ENCODE measurements at places on chromosomes 5 and 9.

- no peak for DNase-seq
Measured at GRCh38 chr9:7300484-7300883, 499.1 kb downstream of the DMAC1 start.

DNA sequence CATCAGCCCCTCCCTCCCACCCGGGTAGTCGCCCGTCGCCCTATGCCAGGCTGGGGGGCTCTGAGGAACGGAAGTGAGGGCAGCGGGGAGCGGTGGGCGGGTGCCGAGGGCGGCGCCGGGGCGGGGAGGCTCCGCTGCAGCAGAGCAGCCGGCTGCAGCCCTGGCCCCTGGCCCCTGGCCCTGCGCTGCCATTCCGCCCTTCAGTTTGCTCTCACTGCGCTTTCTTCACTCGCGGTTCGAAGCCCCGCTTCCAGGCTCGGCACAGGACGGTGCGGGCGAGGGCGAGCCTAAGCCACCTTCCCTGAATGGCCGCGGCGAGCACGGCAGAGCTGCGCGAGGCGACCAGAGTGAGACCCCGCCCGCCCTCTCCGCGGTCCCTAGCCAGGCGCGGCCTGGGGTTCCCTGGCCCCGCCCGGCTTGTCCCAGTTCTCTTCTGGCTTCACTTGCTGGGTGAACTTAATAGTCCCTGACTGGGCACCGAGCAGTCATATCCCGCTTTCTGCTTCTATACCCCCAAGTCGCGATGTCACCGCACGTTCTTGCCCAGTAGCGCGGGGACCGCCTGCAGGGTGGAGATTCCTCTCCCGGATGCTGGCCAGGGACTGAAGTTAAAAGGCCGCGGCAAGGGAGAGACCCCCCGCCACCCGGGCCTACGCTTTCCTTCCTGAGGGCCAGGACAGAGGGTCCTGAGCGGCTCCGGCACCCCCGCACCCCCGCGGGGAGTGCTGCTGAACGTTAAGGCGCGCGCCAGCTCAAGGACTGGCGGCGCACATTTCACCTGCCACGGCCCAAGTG, 623 bp upstream of the TRIM36 start:
- peak; percentile 31 for DNase-seq

DNA sequence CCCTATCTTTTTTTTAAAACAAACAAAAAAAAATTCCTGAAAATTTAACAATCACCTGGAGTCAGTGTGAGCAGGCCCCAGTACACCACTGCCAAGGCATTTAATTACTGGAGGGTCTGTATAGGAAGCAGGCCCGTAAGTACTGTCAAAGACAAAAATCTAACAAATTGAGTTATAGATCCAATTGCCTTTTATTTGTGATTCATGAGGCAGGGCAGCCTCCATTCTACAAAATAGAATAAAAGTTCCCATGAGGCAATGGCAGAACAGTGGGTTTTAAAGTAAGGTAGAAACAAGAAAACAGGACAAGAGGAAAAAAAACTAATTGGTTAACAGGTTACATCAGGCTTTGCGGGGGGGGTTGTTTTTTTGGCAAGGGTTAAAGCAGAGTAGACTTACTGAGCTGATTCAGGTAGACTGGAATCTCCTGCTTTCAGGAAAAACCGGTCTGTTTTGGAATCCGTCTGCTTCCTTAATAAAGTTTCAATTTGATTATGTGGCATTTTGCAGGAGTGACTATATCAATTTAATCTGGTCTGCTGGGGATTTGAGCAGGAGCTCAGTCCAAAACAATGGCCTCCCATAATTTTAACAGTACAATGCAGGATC, 48.9 kb downstream of the AUH start:
- no peak for DNase-seq

GRCh38 chr9:115930472-115930871, 223.1 kb upstream of the PAPPA start:
- DNase-seq = no peak

- no peak for DNase-seq
Measured at GRCh38 chr5:18712936-18713485, 1078.8 kb downstream of the TAF11L14 start.

DNA sequence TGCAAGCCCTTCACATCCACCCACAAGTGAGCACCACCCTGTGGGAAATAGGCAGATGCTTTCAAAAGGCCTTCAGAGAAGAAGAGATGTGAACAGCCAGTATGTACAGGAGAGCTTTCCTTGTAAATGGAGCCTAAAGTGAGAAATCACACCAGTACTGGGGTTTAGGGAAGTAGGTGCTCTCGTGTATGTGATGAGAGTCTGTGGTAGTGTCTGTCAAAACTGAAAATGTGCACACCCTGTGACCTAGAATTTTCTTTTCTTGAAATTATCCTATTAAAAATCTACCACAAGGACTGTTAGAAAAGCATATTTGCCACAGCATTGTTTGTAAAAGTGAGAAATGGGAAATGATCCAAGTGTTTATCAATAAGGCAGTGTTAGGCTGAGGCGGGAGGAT, 16.6 kb downstream of the OTULINL start:
- no peak for DNase-seq

DNA sequence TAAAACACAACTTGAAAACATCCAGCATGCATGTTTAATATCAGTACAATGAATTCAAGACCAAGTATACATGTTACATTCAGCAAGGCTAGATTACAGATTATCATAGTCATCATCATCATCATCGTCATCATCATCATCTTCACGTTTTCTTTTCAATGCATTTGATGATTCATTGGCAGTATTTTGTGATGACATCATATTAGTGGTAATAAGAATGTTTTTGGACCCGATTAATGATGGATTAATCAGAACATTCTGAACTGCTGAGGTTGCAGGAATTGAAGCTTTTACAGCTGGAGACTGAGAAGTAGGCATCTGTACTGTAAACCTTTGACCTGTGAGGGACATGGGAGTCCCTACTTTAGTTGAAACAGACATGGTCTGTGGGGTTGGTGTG, 4.5 kb downstream of the AK6 start:
- DNase-seq = no peak

- peak; percentile 78 for DNase-seq
Measured at GRCh38 chr9:129006328-129007034, 21.6 kb downstream of the SH3GLB2 start.
